ENCODE measurements at places on chromosomes 4 and X.

DNA sequence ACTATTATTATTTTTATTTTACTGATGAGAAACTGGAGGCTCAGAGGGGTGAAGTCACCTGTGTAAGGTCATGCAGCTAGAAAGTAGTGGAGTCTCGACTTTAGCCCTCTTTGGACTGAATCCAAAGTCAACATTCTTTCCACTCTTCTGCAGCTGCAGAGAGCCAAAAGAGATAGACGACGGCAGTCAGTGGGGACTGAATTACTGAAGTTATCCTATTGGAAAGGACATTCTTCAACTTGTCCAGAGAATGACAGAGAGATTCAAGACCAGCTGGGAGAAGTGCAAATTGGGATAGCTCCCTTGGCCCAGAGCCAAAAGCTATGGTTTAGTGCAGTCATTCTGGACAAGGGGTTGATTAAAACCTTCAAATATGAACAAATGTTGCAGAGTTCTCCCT is 42.5 kb downstream of the VGLL1 start:
- DNase-seq, result no peak

GRCh38 chrX:149313871-149314371 is 191.2 kb downstream of the IDS start:
- no peak for DNase-seq

- no peak for DNase-seq
These were observed 10.0 kb upstream of the ANOS1 start for GRCh38 chrX:8741981-8742380.

DNA sequence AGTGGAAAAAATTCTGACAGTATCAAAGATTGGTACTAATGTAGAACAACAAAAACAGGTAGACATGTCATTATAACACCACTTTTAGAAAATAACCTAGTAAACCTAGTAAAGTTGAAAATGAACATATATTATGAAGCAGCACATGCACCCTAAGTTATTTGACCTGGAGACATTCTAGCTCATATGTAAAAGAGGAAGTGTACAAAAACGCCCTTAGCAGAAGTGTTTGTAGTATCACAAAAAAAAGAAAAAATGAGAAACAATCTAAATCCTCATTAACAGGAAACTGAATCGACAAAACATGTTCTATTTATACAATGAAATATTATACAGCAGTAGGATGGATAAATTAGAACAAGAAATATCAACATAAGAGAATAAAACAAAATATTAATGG is 318.9 kb upstream of the PPP1R2C start:
- no peak for DNase-seq

DNA sequence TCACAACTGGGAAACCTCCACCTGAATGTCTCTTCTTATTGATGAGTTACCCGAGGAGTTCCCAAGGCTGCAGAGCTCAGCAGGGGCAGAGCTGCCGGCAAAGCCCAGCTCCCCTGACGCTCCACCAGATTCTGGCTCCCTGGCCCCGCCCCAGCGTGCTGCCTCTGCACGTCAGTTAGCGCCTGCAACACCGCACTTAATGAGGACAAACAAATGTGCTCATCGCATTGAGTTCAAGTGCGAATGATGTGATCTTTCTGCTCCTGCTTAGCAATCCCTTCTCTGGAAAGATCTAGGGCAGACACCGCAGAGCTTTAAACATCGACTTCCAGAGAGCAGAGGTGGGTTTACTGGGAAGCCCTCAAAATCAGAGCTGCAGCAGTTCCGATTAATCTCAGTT is 55.5 kb upstream of the FBXW7 start:
- no peak for DNase-seq

- no peak for DNase-seq
These were observed 154.3 kb downstream of the CAMK2D start for GRCh38 chr4:113607147-113607720.

- DNase-seq, result no peak
These were observed 94.4 kb upstream of the BCOR start for GRCh38 chrX:40192196-40192595.

- DNase-seq, result no peak
These were observed 62.5 kb downstream of the NSD2 start for GRCh38 chr4:1933700-1934099.

DNA sequence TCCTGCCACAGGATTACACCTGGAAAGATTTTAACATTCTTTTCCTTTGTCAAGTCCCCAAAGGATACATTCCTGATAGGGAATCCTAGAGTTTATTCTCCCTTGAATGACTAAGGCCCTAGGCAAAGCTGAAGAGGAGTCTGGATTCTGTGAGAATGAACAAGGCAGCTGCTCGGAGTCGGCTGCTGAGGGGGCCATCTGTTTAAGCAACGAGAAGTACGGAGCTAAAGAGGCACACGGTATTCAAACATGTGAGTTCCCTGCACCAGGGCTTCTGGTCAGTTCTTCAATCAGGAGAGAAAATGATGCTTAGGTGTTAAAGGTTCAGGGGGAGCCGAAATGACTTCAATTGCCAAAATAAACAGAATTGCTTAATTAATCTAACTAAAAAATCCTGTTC is 97.6 kb downstream of the MGST2 start:
- no peak for DNase-seq

GRCh38 chr4:118557298-118557851 is 127.8 kb upstream of the METTL14 start:
- DNase-seq, result no peak

- no peak for DNase-seq
These were observed 2.0 kb downstream of the CHST7 start for GRCh38 chrX:46575586-46575985.

- DNase-seq, result no peak
These were observed 142.6 kb downstream of the EGF start for GRCh38 chr4:110055158-110055768.

DNA sequence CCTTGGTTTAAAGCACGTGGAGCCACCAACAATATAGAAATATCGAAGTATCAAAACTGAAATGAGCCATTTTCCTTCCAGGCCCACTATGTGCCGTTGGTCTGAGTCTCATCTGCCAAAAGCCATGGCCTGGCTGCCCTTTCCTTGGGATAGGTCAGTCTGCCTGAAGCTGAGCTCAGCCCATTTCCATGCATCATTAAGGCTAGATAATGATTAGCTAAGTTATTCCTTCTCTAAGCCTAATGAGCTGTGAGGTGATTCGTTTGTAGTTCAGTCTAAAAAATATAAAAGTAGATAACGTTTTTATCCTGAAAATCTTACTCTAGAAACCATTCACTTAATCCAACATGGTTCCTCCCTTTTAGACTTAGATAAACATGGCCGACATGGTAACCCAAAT is 936.2 kb upstream of the LCORL start:
- DNase-seq, result no peak

DNA sequence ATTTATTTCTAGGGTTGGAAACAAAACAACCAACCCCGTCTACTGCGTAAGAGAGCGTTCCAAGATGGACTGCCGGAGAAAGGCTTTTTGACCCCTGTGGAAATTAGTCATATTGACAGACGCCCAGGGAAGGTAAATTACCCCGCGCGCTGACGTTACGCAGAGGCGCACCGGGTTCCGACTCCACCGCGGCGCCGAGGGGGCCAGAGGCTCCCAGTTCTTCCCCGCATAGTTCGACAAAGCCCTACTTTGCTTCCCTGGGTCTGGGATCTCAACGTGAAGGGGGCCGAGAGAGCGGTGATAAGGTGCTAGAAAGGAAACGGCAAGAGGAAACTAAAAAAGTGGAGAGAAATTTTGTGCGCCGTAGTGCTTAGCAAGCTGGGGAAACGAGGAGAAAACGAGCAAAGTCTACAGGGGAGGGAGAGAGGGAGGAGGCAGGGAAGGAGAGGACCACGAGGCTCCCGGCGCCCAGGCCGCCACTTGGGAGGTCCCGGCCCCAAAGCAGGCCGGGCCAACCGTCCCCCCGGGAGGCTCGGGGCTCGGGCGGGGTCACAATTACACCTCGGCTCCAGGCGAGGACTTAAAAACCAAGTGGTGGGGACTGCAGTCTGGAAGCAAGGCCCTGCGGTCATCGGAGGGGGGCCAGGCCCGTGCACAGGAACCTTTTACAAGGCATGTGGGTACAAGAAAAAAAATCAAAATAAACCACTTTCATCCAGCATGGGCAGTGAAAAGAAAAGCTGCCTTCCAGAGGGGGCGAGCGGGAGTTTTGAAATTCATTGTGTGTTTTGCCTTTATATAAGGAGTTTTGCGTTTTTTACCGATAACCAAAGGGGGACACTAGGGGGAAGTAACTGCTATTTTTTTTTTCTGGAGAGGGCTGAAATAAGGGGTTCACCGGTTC is 13.2 kb downstream of the HAND2 start:
- DNase-seq, result no peak

DNA sequence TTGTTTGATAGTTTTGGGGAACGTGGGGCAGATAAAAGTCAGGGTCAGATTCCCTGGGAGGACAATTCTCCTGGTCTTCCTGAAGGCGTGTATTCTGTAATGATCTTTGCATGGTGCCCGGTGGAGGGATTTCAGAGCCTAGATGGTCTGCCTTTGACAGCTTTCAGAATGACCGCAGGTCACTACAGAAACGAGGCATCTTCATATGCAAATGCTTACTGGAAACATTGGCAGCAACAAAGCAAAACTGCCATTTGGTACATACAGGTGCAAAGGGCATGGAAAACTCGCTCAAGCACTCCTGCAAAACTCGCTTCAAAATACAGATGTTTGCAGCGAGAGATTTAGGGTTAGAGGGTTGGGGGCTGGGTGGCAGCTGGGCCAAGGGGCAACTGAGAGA is 8.8 kb downstream of the C4orf50 start:
- no peak for DNase-seq

DNA sequence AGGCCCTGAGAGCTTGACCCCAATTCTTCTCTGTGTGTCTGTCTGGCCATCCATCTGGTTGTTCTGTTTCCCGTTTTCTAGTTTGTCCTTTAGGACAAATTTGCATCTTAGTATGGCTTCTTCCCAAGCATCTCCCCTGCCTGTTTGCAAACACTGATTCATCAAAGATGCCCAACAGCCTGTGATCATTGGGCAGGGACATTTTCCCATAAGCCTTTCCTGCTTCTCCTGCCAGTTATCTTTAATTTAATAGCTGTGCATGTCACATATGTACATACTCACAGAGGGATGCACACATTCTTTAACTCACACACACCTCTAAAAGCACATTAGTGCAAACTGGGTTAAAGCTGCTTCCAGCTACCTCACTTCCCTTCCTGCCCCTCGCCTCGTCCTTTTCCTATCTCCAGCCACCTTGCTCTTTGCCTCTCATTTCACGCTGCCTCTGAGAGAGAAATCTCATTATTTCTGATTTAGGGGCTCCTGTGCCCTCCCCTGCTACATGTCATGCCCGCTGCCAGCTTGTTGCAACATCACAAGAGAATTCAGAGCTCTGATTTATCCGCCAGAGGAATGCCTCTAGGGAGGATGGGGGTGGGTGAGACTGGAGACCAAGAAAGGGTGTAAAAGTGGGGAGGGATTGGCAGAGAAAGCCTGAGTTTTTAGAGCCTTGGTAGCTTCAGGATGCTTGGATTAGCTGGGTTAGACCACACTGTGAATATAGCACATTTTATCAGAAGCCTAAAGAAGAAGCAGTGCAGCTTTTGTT is 100.6 kb downstream of the NHS start:
- no peak for DNase-seq

DNA sequence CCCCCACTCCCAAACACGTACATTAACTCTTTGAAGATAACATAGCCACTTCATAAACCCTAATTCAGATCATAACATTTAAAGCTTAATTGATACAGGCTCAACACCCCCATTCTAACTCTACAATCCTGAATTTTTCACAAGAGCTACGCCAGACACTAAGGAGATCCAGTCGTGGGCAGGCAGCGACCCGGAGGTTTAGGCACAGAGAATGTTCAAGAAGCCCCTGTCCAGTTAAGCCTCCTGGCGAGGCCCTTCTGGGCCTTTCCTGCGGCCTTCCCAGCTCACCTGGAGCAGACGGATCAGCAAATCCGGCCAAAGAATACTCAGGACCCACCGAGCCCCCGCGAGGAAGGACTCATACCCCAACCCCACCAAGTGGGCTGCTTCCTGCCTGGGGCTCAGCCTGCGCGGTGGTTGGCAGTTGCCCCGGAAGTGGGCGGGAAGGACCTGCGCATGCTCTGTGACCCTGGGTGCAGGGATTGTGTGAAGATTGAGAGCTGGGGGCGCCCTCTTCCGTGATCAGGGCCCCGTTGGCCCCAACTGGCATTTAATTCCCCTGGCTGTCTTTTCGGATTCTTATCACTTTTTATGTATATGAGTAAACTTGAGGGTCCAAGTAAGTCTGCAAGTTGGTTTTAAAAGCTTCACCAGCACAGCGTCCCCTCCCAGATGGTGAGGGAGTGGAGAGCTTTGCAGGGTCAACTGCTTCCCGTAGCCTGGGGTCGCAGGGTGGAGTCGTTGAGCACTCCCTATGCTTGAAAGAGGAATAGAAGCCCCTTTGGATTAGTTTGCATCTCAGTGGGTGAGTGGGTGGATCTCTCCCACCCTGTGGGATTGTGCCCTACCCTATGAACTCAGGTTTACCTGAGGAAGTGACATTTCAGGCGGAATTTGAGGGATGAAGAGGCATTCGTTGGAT is at the start of gene TRIM61:
TSS of gene TRIM61 (minus strand) at position 415 of the 922 bp plus-strand sequence. CDS start 7,655 bp downstream, outside the sequence.
- DNase-seq, result peak; percentile 8

- DNase-seq, result no peak
These were observed 115.1 kb downstream of the SH3KBP1 start for GRCh38 chrX:19772096-19772821.

- no peak for DNase-seq
These were observed 170.7 kb downstream of the PTTG2 start for GRCh38 chr4:38130884-38131283.

- DNase-seq, result no peak
These were observed 182.5 kb upstream of the ARHGEF9 start for GRCh38 chrX:63967551-63967950.

GRCh38 chrX:138710866-138711341 is 613 bp downstream of the FGF13 start:
- DNase-seq, result no peak

- no peak for DNase-seq
These were observed 264.9 kb upstream of the ZC4H2 start for GRCh38 chrX:65241059-65241721.

GRCh38 chr4:52296341-52296740 is 245.2 kb downstream of the SPATA18 start:
- no peak for DNase-seq

DNA sequence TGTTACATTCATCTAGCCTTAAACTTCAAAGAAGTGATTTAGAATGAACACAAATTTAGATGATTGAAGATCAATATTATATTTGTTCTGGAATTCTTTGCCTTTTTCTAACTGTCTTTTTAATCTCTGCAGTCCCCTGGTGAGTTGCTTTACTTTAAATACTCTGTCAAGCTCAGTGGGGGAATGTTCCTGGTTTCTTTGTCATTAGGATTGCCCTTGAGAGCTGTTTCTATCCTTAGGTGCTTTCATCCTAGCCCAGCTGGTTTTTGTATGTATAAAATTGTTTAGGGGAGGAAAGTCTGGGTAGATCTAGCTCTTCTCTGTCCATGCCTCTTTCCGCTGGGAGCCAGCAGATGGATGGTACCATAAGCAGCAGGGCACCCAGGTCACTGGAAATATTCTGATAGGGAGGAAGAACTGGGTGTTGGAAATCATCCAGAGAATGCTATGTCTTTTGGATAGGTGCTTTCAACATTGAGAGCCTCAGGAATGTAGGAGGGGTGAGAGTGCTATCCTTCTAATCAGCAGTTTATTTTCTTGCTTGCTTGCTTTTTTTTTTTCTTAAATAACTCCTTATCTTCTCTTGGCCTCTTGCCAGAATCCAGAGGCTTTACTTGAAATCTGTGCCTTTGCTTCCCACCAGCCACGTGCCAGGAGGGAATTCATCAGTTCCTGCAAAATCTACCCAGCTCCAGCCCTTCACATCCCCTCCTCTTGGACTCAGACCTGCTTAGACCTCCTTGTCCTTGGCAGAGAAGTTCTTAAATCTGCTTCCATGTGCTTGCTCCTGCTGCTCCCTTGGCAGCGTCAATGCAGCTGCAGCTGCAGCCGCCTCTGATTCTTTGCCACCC is 215.3 kb upstream of the ANXA3 start:
- DNase-seq, result no peak

GRCh38 chr4:63901304-63901703 is 507.9 kb downstream of the TECRL start:
- DNase-seq, result no peak

Data from stimulated activated CD8-positive, alpha-beta memory T cell treated with anti-CD3 and anti-CD28 coated beads, Interleukin-15, amount 100 ng/mL, for 24 hours (primary cell).